ENCODE measurements at places on chromosomes 7 and 10. TPM values are rescaled to one million over a fixed set of nuclear protein-coding genes. Genes with fewer than 3 reads are reported as not detected.

GRCh38 chr10:69202332-69202731, 17.8 kb upstream of the HKDC1 start:
- no peak for DNase-seq

- DNase-seq, result peak; percentile 92
These were observed 51.4 kb downstream of the C10orf67 start for GRCh38 chr10:23293145-23293724.

DNA sequence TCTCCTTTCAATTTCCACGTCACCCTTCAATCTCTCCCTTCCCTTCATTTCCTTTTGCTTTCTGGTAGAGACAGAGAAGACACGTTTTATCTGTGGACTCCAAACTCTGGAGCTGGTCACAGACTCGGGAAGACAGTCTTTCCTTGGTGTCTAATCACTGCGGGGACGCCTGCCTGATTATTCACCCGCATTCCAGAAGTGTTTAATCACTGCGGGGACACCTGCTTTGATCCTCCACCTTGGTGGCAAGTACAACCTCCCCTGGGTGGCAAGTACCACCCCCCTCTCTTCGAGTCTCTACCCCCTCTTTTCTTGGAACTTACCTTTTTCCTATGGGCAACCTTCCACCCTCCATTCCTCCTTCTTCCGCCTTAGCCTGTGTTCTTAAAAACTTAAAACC, 15.3 kb upstream of the LRRC61 start:
- no peak for DNase-seq

Gene ELAPOR2
- total RNA-seq, result 42.9 TPM

Gene ZNF485
- 7.8 TPM for total RNA-seq

Gene CTTNBP2
- total RNA-seq, result 26.8 TPM

Gene PRXL2A
- total RNA-seq, result 31.8 TPM

Data from GM23338 (cell line).